ENCODE measurements at places on chromosomes 7 and 10.

DNA sequence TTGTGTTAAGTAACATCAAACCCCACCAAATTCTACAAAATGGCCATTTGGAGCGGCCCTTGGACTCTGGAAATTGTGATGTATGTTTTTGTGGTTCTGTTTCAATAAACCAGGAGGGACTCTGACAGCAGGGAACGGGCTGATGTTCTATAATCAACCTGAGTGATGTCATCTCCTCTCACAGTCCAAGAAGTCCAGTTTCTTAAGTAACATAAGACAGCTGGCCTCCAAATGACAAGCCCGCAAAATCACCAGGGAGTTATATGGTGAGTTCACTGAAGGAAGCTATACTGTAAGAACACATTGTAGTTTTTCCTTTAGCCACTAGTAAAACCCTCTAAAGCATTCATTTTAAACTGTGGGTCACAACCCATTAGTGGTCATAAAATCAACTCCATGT lies 34.0 kb downstream of the GOT1 start:
- no peak overlapping the region for H3K27ac ChIP-seq
- no peak for DNase-seq
- peaks cover 9% of the 10 kb centered on the region for H3K27me3 ChIP-seq
- H3K4me1 ChIP-seq = peaks cover 9% of the 10 kb centered on the region
- peaks cover 12% of the 10 kb centered on the region for H3K36me3 ChIP-seq
- no peak overlapping the region for H3K4me3 ChIP-seq

DNA sequence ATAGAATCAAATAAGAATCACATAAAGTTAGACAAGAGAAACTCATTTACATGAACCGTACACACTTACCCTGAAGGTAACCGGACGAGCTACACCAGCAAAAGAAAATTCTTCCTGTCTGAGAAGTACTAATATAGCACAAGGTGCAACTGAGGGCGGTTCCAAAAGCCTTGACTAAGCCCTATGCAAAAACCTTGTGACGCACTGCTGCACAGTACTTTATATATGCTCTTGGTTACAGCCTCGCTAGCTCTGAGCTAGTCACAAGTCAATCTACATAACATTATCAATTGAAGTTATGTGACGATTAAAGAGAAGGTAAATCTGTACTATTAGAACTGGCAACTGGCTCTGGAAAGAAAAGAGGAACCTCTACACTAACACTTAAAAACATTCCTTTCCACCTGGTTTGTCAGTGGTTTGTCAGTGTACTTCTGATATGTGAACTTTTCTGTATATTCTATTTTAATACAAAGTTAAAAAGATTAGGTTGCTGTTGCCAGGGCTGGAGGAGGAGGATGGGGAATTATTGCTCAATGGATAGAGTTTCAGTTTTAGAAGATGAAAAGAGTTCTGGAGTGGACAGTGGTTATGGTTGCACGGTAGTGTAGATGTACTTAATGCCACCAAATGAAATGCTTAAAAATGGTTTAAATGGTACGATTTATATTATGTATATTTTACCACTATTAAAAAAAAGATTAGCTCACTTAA lies 21.6 kb downstream of the NT5C3A start:
- no peaks in the 10 kb centered on the region for H3K27me3 ChIP-seq
- DNase-seq = no peak
- H3K27ac ChIP-seq = no peak overlapping the region
- H3K4me1 ChIP-seq = peaks cover 53% of the 10 kb centered on the region
- no peaks in the 10 kb centered on the region for H3K36me3 ChIP-seq

GRCh38 chr7:134922720-134923704 lies 63.3 kb upstream of the AGBL3 start:
- H3K27me3 ChIP-seq = no peaks in the 10 kb centered on the region
- no peak overlapping the region for H3K27ac ChIP-seq
- no peak overlapping the region for H3K4me3 ChIP-seq
- peaks cover 18% of the 10 kb centered on the region for H3K36me3 ChIP-seq
- peaks cover 5% of the 10 kb centered on the region for H3K4me1 ChIP-seq

GRCh38 chr7:137078781-137079180 lies 210.3 kb downstream of the CHRM2 start:
- DNase-seq = no peak
- H3K27me3 ChIP-seq = no peaks in the 10 kb centered on the region
- H3K4me3 ChIP-seq = no peak overlapping the region
- H3K4me1 ChIP-seq = no peaks in the 10 kb centered on the region

DNA sequence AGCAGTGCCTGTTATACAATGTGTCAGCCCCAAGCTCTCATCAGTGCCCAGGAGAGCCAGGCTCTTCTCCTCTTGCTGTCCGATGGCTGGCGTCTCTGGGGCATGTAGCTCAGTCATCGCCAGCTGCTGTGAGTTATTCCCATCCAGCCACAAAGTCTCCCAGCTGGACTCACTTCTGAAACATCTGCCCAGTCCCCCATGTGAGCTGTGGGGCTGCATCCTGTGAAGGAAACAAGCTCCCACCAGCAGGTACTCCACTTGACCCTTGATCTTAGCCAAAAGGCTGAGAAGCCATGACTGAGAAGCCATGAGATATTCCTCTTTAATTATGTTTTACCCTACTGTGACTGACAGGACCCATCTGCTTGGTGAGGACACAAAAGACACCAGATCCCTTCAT lies 212.7 kb upstream of the IGFBP3 start:
- no peak overlapping the region for H3K27ac ChIP-seq
- no peaks in the 10 kb centered on the region for H3K36me3 ChIP-seq
- H3K4me1 ChIP-seq = no peaks in the 10 kb centered on the region
- peaks cover 3% of the 10 kb centered on the region for H3K27me3 ChIP-seq

GRCh38 chr10:20877986-20878983 lies 18.8 kb downstream of the NEBL start:
- H3K27ac ChIP-seq = no peak overlapping the region
- peaks cover 1% of the 10 kb centered on the region for H3K36me3 ChIP-seq
- peaks cover 11% of the 10 kb centered on the region for H3K4me1 ChIP-seq
- peaks cover 7% of the 10 kb centered on the region for H3K27me3 ChIP-seq
- H3K4me3 ChIP-seq = no peak overlapping the region

GRCh38 chr10:32004161-32004591 lies 52.0 kb downstream of the KIF5B start:
- H3K36me3 ChIP-seq = peaks cover 13% of the 10 kb centered on the region
- no peak overlapping the region for H3K4me3 ChIP-seq
- no peaks in the 10 kb centered on the region for H3K27me3 ChIP-seq

GRCh38 chr7:104960741-104961448 lies 53.1 kb upstream of the KMT2E start:
- H3K27me3 ChIP-seq = no peaks in the 10 kb centered on the region
- no peaks in the 10 kb centered on the region for H3K36me3 ChIP-seq
- peaks cover 5% of the 10 kb centered on the region for H3K4me1 ChIP-seq
- no peak overlapping the region for H3K4me3 ChIP-seq
- DNase-seq = no peak

DNA sequence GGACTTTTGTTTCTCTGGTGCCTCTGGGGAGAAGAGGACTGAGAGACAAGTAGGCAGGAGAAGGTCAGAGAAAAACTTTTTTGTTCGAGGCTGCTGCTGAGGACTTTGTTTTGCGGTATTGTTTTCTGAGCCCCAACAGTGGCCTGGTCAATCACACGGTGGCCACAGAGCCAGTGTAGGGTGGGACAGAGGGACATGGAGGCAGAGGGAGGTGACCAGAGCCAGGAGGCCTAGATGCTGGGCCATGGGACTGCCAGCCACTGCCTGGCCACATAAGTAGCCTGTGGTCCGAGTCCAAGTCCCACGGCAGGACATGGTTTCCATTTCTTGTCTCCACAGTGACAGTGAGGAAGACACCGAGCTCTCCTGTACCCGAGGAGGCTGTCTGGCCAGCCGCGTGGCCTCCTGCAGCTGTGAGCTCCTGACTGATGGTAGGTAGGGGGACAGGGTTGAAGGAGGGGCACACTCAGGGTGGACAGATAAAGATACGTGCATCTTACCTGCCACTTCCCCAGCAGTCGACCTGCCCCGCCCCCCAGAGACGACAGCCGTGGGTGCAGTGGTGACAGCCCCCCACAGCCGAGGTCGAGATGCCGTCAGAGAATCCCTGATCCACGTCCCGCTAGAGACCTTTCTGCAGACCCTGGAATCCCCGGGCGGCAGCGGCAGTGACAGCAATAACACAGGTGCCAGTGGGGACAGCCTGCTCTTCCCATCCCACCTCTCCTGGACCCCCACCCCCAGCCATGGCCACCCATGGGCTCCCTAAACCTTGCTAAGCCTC lies 27.5 kb downstream of the SH2B2 start:
- no peak overlapping the region for H3K27ac ChIP-seq
- H3K36me3 ChIP-seq = peaks cover 6% of the 10 kb centered on the region
- H3K27me3 ChIP-seq = no peaks in the 10 kb centered on the region
- no peak for DNase-seq

DNA sequence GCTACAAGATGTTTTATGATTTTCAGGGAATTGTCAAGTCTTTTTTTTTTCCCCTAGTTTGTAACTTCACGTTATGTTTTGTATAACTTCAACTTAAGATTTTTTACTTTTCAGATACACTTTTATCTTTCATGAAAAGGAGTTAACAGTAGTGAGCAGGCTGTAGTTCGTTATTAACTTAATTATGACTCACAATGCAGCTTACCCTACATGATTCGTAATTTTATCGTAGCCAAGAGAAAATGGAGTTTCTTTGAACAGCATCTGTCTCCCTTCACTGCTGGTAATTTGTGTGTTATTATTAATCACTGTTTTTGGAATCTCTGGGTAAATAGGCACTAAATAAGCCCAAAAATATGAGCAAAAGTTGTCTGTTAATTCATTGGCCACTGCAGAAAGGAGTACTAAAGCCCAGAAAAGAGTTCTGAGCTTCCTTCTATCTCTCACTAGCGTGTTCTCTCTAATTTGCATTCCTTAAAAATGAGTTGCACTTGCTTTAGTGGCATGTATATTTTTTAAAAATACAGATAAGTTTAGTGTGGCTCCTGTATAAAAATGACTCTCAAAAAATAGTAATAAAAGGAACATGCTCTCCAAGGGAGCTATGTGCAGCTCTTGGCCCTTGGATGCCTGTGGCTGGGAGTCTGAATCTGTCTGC lies 36.1 kb downstream of the RALA start:
- H3K4me3 ChIP-seq = no peak overlapping the region
- no peaks in the 10 kb centered on the region for H3K4me1 ChIP-seq
- peaks cover 34% of the 10 kb centered on the region for H3K36me3 ChIP-seq
- no peak overlapping the region for H3K27ac ChIP-seq
- H3K27me3 ChIP-seq = no peaks in the 10 kb centered on the region
- no peak for DNase-seq

- H3K4me1 ChIP-seq = peaks cover 8% of the 10 kb centered on the region
- no peak overlapping the region for H3K27ac ChIP-seq
- DNase-seq = no peak
- peaks cover 5% of the 10 kb centered on the region for H3K36me3 ChIP-seq
These were observed 1049.9 kb downstream of the REEP3 start for GRCh38 chr10:64571056-64571455.

DNA sequence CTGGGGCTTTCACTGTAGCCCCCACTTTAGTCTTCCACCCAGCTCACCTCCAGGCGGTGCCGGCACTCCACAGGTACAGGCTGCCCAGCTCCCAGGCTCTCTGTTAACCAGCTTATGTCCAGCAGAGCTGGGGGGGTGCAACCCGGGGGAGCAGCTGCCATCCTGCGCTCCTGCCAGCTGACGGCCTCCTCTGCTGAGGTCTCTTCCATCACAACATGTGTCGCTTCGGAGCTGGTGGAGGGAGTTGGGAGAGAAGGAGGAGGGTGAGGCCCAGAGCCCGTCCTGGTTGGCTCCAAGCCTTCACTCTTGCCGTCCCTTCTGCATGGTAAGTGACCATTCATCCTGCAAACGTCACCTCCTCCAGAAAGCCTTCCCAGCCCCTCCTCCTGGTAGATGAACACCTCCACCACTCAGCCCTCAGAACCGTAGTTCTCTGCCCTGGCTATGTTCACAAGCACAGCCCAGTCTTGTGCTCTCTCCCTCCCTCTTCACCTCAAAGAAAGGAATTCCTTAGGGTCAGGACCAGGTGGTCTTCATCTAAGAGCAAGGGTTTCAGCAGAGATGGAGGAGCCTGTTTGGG lies 1.6 kb downstream of the POLM start:
- H3K36me3 ChIP-seq = peaks cover 7% of the 10 kb centered on the region
- no peak for DNase-seq

GRCh38 chr7:46360296-46360695 lies 439.2 kb upstream of the IGFBP3 start:
- no peak overlapping the region for H3K4me3 ChIP-seq
- DNase-seq = no peak
- peaks cover 12% of the 10 kb centered on the region for H3K4me1 ChIP-seq
- no peaks in the 10 kb centered on the region for H3K36me3 ChIP-seq
- no peak overlapping the region for H3K27ac ChIP-seq
- no peaks in the 10 kb centered on the region for H3K27me3 ChIP-seq

DNA sequence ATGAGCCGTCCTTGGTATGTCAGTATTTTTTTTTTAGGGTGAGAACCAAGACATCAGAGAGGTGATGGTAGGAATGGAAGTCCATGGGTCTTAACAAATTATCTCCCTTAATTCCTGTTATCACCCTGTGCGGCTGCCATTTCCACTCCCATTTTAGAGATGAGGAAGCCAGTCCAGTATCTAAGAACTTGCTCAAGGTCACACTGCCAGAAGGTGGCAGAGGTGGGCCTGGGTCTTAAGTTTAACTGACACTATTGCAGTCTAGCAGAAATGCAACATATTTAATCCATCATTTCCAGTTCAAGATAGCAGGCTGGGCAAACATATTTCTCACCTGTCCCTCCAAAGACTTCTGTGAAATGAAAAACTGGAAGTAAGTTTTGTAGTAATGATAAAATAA lies 108.3 kb downstream of the GLI3 start:
- H3K4me1 ChIP-seq = no peaks in the 10 kb centered on the region
- H3K4me3 ChIP-seq = no peak overlapping the region
- H3K36me3 ChIP-seq = no peaks in the 10 kb centered on the region
- peaks cover 62% of the 10 kb centered on the region for H3K27me3 ChIP-seq
- no peak overlapping the region for H3K27ac ChIP-seq

DNA sequence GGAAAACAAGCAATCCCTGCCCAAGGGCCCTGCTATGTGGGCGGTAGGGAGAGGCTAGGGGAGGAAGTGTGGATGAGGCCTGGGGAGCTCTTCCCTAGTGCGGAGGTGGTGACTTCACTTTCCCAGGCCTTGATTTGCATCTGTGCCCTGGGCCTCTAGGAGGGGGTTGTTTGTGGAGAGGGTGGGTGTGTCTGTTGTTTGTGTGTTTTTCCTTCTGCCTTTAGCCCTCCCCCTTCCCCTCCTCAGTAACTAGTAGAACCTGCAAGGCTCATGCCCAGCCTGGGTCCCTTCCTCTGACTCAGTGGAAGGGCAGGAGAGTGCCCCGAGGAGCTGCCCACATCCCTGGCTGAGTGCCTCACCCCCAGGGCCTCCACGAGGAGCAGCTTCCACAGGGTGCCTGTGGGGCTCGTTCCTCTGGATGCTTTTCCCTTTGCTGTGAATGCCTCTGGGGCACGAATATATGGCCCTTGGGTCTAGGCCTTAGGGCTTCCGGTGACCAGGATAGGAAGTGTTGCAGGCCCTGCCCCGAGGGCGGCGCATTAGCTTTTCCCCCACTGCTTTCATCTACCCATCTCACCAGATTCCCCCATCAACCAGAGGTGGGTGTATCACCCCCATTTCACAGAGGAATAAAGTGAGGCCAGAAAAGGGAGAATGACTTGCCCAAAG lies 89.4 kb upstream of the DUSP5 start:
- DNase-seq = no peak
- H3K27ac ChIP-seq = no peak overlapping the region
- no peak overlapping the region for H3K4me3 ChIP-seq
- peaks cover 18% of the 10 kb centered on the region for H3K4me1 ChIP-seq
- H3K27me3 ChIP-seq = no peaks in the 10 kb centered on the region
- no peaks in the 10 kb centered on the region for H3K36me3 ChIP-seq

GRCh38 chr7:122556873-122557542 lies 141.9 kb downstream of the RNF133 start:
- no peaks in the 10 kb centered on the region for H3K27me3 ChIP-seq
- H3K4me3 ChIP-seq = no peak overlapping the region
- peaks cover 3% of the 10 kb centered on the region for H3K4me1 ChIP-seq
- no peak for DNase-seq
- no peaks in the 10 kb centered on the region for H3K36me3 ChIP-seq
